Psoas muscle (tissue), 8 donors: ENCODE measurements at places on chromosomes 2 and 18. TPM values are rescaled to one million over a fixed set of nuclear protein-coding genes. Genes with fewer than 3 reads are reported as not detected.
A peak's percentile ranks its signal among the peaks of the same experiment; 100 is the strongest.

MEIS1 gene
- 0.77 TPM for total RNA-seq

DNA sequence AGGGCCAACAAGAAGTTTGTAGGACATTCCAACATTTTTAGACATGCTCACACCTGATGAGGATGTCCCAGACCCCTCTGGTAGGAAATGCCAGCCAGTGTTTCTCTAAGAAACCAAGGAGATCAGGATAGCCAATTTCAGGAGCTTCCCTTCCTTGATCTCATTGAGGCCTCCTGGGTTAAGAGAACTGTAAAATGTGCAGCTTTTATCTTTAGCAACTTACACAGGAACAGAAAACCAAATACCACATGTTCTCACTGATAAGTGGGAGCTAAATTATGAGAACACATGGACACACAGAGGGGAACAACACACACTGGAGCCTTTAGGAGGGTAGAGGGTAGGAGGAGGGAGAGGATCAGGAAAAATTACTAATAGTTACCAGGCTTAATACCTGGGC, 99.6 kb upstream of the MAP2 start:
- no peak overlapping the region for H3K27ac ChIP-seq
- no peaks in the 10 kb centered on the region for H3K27me3 ChIP-seq
- no peaks in the 10 kb centered on the region for H3K36me3 ChIP-seq
- no peaks in the 10 kb centered on the region for H3K4me1 ChIP-seq
- DNase-seq: no peak

- no peak for DNase-seq
- peaks cover 10% of the 10 kb centered on the region for H3K4me1 ChIP-seq
- H3K27ac ChIP-seq: no peak overlapping the region
- no peak overlapping the region for H3K4me3 ChIP-seq
- no peaks in the 10 kb centered on the region for H3K36me3 ChIP-seq
Observed at GRCh38 chr2:222302178-222303018, 3.6 kb upstream of the PAX3 start.

GRCh38 chr2:219041252-219041651, at the start of gene CFAP65:
Gene CFAP65, minus strand, starts transcription at chr2:219041516. Its CDS starts 2,468 bp downstream, at chr2:219039048.
- peaks cover 5% of the 10 kb centered on the region for H3K4me1 ChIP-seq
- H3K27ac ChIP-seq: no peak within 1 kb of the TSS
- no peak for DNase-seq
- peak within 1 kb of the TSS; percentile 24 for H3K4me3 ChIP-seq
- no peaks in the 10 kb centered on the region for H3K36me3 ChIP-seq

GRCh38 chr18:4691836-4692235, 236.7 kb upstream of the DLGAP1 start:
- H3K36me3 ChIP-seq: no peaks in the 10 kb centered on the region
- H3K27ac ChIP-seq: no peak overlapping the region
- DNase-seq: no peak
- H3K4me1 ChIP-seq: no peaks in the 10 kb centered on the region
- no peaks in the 10 kb centered on the region for H3K27me3 ChIP-seq

- H3K36me3 ChIP-seq: no peaks in the 10 kb centered on the region
- H3K4me3 ChIP-seq: no peak overlapping the region
- DNase-seq: no peak
- no peak overlapping the region for H3K27ac ChIP-seq
- H3K27me3 ChIP-seq: no peaks in the 10 kb centered on the region
Observed at GRCh38 chr2:151819920-151820319, 8.3 kb downstream of the ARL5A start.

DNA sequence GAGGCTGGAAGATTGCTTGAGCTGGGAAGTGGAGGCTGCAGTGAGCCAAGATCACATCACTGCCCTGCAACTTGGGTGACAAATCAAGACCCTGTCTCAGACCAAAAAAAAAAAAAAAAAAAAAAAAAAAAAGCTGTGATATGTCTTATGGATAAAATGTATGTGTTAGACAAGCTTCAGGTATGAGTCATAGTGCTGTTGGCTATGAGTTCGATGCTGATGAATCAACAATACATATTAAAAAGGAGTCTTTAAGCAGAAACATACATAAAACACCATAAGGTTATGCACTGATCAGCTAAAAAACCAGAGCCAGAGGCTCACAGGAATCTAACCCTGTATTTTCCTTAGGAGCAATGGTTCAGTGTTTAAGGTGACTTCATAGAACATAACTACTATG, 332.3 kb downstream of the NCKAP5 start:
- no peak overlapping the region for H3K4me3 ChIP-seq
- DNase-seq: no peak
- peaks cover 2% of the 10 kb centered on the region for H3K27me3 ChIP-seq
- no peaks in the 10 kb centered on the region for H3K4me1 ChIP-seq
